Posterior cingulate gyrus (tissue), 11 donors: ENCODE measurements at places on chromosomes 3 and 15.

- DNase-seq, result no peak
Observed at GRCh38 chr3:66010739-66011655, 27.7 kb downstream of the MAGI1 start.

- DNase-seq, result no peak
Observed at GRCh38 chr3:177554895-177555759, 357.8 kb upstream of the TBL1XR1 start.

- DNase-seq, result no peak
Observed at GRCh38 chr3:9932535-9932842, 1.1 kb upstream of the CRELD1 start.

DNA sequence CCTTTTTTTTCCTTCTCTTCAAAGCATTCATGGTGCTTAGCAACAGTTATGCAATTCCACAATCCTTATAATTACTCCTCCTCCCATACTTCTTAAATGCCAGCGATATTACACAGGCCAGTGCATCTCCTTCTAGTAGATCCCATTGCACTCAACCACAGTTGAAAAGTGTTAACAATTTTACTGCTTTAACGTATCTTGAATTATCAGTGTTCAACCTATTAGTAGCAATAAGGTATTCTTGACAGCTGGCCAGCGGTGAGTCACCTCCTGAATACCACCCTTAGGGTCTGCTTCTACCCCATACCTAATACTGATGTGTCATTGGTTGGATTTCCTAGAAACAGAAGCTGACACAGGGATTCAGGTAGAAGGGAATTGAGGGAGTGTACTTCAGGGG, 24.0 kb upstream of the TEX9 start:
- DNase-seq, result no peak

- DNase-seq, result no peak
Observed at GRCh38 chr3:194785315-194785714, 99.6 kb downstream of the FAM43A start.

- DNase-seq, result no peak
Observed at GRCh38 chr15:101372149-101372577, 77.1 kb upstream of the SNRPA1 start.

DNA sequence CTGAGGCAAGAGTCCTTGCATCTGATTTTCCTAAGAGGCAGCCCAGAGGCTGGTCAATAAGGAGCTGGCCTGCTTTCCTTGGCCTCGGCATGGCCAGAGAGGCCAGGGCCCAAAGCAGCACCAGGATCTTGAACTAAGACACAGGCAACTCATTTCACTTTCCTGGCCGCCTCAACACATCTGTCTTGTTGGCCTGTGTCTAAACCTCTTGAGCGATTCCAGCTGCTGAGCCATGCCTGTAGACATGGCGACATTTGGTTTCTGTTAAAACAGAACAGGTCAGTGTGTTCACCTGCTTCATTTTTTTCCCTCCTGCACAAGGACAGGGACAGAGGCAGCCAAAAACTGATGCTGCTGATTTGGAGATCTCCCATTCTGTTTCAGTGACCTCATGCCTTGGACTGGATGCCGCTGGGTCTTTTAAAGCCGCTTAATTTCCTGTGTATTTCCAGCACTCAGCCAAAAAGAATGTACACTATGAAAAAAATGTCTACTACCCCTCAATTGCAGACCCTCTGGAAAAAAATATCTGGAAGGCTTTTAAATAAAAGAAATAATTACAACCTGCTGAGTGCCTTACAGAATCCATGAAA, 266.6 kb upstream of the ICE2 start:
- DNase-seq, result no peak

DNA sequence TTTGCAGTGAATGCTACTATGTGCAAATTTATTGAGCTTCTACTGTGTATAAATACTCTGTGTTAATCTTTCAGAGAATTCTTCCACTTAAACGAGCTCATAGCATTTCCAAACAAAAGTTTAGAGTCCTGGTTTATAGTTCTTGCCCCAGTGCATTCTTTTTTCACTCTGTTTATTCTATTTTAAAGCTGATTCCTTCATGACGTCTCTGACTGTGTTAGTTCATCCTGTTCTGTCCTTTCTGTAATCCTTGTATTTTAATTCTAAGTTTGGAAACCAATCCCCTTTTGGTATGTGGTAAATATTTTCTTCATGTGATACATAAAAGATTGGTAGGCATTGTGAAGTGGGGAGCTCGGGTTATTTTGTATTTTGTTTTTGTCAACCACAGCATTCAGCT, 18.7 kb downstream of the P2RY14 start:
- no peak for DNase-seq

GRCh38 chr15:40150163-40150925, 10.5 kb upstream of the BUB1B start:
- peak; percentile 85 for DNase-seq

DNA sequence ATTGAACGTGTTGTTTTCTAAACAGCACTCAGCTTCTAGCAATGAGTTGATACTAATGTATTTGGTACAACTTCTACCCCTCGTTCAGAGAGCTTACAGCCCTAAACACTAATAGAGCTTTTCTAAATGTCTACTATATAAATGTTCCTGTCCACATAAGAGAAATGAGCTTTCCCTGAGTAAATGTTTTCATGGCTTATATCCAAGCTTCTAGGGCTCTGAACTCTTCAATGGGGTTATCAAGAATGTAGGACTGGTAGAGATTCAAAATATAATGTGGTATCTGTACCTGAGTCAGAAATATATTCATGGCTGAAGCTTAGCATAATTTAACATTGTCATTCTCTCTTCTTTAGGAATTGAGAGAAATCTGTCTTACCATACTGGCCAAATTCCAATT, 73.4 kb downstream of the SERPINI1 start:
- DNase-seq, result no peak

DNA sequence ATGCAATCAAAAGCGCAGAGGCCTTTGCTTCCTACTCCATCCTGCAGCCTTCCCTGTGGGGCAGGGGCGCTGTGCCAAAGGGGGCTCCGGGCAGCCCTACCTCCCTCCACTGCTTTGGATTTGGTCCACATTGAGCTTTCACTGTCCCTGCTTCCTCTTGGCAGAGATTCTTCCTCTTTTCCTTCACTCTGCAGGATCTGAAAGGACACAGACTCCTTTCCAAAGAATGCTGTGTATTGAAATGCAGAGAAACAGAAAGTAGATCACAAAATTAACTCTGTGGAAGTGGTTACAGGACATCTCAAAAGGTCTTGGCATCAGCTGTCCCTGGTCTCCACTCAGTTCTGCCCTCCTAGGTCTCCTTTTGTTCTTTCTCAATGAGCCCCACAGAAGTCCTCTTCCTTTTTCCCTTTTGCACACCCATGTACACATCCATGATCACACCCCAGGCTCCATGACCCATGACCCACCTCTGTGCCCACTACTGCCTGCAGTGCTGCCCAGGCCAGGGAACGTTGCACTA, 64.1 kb downstream of the CCR1 start:
- DNase-seq, result peak; percentile 33

DNA sequence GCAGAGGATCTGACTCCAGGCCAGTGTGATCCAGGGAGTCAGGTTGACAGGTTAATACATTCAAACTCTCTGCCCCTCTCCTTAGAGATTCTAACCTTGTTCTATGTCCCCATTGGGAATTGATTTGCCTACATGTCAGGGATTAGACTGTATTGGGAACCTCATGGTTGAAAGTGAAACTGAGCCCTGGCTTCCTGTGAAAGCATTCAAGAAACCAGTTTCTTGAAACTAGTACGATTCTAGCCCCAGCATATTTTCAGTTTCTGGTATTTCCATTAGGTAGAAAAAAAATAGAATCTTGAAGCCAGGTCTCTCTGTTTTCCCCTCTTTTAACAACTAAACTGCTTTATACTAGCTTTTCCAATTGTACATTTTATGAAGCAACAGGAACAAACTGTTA, 140.4 kb upstream of the ABI3BP start:
- DNase-seq, result no peak

GRCh38 chr3:66121318-66121717, 82.6 kb upstream of the MAGI1 start:
- DNase-seq, result peak; percentile 28

- no peak for DNase-seq
Observed at GRCh38 chr15:44298878-44299277, 10.4 kb downstream of the GOLM2 start.

- no peak for DNase-seq
Observed at GRCh38 chr15:91992945-91993344, 139.4 kb downstream of the SLCO3A1 start.

GRCh38 chr3:172402090-172402489, 46.2 kb downstream of the GHSR start:
- no peak for DNase-seq

GRCh38 chr3:105473521-105474223, 107.0 kb downstream of the ALCAM start:
- DNase-seq, result no peak

DNA sequence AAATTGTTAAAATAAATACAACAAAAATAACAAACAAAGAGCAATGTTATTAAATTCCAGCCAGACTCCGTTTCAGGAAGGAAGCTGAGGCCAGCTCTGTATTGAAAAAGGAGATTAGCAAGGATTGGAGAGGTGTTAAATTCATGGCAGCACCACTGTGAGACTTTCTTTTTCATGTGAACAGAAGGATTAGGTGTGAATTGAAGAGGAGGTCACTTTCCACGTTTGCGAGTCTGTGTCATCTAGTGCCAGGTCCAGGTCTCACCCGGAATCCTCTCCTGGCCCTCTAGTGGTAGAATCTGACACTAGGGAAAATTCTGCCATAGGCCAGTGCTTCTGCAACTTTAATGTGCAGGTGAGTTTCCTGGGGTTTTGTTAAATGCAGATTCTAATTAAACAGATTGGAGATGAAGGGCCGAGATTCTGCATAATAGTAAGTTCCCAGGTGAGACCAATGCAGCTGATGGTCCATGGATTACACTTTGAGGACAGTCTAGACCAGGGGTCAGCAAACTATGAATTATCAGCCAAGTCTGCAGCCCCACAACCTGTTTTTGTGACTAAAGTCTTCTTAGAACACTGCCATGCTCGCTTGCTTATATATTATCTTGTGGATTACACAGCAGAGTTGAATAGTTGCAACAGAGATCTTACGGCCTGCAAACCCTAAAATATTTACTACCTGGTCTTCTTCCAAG, 9.2 kb upstream of the SLC6A1 start:
- DNase-seq, result no peak

- DNase-seq, result no peak
Observed at GRCh38 chr15:89278307-89278706, 34.5 kb downstream of the FANCI start.

DNA sequence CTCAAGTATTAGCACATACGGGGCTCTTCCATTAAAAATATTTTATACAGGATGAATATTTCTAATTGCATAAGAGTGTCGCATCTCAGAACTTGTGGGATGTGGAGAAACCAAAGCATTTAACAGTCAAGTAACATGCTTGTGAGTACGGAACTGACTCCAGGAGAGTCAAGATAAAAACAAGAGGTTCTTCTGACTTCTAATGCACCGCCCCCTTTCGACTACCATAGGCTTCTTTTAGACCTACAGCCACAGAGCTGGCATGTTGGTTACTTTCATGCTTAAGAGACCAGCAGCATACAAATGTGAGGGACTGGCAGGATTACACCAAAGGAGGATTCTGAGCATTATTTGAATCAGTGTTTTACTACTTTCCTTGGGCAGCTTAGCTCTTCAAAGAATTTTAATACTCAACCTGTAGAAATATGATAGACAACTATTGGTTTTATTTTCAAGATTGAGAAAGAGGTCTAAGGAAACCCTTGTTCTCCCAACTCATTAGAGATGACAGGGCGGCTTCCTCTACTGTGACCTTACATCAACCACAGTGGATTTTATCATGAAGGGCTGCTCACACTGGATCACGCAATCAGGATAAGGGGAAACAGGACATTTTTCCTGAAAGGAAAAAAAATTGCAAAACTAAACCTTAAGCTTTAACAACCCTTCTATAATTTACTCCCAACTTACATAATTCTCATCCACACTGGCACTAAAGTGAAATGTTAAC, 14.0 kb downstream of the ETV5 start:
- DNase-seq, result no peak

DNA sequence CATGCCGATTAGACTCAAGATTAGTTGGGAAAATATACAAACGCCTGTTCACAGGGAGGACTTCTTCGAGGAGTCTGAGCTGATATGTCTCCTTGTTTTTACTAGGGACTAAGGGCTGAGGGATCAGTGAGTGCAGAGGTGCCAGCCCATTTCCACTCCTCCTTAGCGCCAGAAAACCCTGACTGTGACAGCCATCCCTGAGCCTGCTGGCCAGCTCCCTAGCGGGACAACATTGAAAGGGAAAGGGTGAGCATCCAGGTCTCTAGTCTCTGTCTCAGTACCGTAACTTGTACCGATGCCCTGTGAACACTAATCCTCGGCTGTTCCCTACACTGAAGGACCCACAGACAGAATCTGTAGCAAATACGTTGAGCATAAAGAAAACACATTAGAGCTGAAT, 243.4 kb downstream of the WNT5A start:
- DNase-seq, result no peak

DNA sequence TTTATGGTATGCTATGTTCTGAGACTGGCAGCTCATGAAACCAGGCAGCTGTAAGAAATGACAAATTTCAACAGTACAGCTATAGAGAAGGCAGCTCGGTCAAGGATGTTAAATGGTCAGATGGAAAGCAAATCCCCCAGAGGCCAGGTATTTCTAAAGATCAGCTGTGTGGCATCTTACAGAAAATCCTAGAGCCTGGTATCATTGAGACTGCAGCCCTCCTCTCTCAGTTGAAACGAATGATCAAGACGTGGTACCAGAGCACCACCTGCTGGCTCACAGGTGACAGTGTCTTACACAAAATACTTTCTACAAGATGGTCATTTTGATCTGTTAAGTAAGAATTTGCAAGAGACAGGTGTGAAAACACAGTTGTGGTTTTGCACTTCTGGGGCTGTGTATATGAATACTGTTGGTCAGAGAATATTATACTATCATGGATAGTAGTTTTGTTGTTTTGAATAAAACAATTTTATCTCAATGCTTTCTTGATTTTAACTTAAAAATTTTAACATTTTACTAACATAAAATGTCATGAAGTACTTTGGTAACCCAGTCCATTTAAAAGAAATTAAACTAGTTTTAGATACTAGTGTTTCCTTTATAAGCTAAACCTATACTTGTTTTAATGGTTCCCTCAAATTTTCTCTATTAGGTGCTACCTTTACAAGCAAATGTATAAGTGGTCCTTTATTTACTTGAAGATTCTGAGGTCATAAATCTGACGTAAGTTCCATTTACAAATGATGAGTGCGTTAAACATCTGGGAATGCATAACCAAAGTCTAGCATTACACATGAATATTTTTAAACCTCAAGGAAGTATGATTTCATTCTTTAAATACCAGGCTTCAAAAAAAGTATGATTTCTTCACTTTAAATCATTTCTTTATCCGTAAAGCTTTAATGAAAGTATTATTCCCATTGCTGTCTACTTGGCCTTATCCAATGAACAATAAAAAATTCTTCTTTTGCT, 121.8 kb downstream of the PDZRN3 start:
- peak; percentile 40 for DNase-seq

- DNase-seq, result no peak
Observed at GRCh38 chr3:116806351-116806750, 96.8 kb downstream of the TUSC7 start.

- DNase-seq, result no peak
Observed at GRCh38 chr15:67836955-67837354, 2.9 kb downstream of the RNU6-1 start.

GRCh38 chr3:14831916-14832450, 13.2 kb downstream of the FGD5 start:
- no peak for DNase-seq
